ENCODE measurements at places on chromosomes 11 and 22.

GRCh38 chr11:16292167-16292859, 64.0 kb downstream of the SOX6 start:
- DNase-seq: no peak

DNA sequence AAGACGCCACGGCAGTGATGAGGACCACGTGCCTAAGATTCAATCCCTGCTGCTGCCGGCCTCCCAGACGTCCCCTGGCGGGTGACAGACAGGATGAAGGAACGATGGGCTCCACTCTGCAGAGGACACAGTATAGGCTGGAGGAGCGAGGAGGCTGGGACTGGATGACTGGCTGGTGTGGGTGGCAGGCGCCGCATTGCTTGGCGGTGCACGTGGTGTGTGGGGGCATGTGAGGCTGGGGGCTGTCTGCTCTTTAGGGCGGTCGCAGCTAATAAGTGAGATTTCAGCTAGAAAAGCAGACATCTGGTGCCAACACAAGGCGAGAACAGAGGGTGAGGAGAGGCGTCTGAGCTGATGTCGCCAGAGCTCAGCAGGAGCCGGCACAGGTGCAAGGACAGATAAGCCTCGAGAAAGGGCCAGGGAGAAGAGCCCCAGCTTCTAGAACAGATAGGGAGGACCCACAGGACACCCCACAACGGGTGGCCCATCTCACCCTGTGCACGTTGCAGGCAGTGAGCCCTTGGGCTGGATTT, 33.2 kb downstream of the TSPAN4 start:
- no peak for DNase-seq

- DNase-seq: no peak
Measured at GRCh38 chr22:49014227-49015201, 813.2 kb downstream of the BRD1 start.

DNA sequence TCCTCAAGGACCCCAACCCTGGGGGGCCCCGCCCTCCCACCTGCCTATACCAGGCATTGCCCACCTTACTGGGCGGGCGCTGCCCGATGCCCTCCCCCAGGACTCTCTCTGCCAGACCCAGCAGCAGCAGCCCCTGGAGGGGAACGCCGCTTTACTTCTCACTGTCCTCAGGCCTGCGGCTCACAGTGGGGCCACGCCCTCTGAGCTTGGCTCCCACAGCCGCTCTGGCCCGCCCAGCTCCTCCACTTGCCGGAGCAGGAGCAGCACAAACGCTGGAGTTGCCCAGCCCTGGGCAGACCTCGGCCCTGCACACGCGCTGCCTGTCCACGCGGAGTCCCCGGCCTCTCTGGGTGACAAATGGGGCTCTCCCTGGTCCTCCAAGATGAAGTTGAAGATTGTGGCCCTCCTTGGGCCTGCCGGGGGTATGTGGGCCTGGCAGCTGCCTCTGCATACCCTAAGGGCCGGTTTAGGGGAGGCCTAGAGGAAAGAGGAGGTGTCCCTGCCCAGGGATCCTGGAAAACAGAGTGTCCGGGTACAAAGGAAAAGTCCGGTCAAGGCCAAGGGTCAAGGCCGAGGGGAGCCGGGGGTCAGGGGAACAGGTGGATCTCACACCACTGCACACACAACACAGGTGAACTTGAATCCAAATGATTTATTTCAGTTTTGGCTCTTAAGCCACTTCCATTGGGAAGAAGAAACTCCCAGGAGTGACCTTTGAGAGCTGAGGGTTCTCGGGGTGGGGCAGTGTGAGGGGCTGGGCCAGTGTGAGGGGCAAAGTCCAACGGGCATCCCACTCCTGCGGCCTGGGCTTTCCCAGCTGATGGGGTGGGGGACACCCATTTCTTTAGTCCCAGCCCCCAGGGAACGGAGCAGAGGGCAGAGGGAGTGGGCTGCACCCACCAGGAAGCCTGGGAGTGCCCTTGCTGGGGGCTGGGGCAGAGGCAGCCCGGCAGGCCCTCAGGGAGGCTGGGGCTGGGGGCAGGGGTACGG, 674 bp upstream of the BAIAP2L2 start:
- no peak for DNase-seq

DNA sequence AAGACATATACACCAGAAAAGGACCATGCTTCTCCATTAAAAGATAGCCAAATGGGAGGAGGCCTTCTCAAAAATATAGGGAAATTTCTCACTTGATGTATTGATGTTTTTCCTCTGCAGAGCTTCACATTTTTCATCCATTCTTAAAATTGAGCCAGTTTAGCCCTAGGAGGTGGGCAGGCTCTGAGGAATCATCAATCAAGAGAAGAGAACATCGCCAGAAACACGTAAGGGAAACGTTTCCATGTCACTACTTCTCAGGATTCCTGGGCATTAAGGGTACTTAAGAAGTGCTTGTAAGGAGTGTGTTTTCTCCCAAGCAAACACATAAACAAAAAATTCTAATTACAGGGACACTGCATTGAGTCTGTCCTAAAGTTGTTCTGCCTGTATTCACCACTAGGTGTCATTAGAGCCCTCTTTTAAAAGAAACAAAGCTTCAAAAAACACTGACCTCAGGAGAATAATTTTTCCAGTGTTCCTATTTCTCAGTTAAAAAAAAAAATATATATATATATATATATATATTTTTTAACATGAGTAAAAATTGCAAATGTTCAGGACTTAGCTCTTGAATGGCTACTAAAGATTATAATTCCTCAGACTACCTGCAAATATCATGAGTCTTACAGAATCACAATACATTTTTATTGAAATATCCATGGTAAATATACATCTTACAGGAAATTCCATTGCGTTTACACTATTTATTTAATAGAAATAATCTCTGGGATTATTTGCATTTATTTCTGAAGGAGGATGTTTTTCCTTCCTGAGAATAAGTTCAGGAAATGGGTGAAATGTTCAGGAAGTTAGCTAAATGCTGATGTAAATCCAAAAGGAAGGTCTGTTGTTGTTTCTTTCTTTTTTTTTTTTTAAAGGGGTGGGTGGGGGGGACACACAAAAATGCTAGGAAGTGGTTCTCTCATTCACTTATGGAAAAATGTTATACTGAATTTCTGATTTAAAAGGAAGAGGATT, 16.0 kb downstream of the FZD4 start:
- DNase-seq: no peak
